ENCODE measurements at places on chromosomes 13 and 19. TPM values are rescaled to one million over a fixed set of nuclear protein-coding genes. Genes with fewer than 3 reads are reported as not detected.
A peak's percentile ranks its signal among the peaks of the same experiment; 100 is the strongest.

GRCh38 chr19:31518216-31519020 lies 169.2 kb upstream of the TSHZ3 start:
- no peak for DNase-seq

DNA sequence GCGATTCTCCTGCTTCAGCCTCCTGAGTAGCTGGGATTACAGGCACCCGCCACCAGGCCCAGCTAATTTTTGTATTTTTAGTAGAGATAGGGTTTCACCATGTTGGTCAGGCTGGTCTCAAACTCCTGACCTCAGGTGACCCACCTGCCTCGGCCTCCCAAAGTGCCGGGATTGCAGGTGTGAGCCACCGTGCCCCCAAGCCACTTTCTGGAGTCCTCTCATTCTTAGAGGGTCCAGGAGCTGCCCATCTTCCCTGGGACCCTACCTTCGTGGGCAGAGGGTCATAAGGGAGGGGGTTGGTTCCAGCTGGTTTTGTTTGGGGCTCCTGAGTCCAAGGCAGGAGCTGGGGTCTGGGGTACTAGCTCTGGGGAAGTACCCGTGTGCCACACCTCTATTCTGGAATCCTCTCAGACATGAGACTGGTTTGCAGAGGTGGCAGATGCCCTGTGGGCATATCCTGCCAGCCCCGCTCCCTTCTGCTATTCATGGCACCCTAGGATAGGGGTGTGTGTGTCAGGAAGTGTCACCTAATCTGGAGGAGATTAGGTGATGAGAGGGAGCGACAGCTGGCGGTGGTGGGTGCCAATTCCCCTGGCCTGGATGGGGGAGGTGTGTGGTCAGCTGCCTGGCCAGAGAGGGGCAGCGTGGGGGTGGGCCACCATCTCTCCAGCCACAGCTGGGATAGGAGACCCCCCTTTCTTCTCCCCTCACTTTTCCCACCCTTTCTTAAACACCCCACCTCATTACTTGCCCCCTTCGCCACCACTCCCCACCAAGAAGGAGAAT lies 2.1 kb downstream of the PRMT1 start:
- peak; percentile 79 for DNase-seq

DNA sequence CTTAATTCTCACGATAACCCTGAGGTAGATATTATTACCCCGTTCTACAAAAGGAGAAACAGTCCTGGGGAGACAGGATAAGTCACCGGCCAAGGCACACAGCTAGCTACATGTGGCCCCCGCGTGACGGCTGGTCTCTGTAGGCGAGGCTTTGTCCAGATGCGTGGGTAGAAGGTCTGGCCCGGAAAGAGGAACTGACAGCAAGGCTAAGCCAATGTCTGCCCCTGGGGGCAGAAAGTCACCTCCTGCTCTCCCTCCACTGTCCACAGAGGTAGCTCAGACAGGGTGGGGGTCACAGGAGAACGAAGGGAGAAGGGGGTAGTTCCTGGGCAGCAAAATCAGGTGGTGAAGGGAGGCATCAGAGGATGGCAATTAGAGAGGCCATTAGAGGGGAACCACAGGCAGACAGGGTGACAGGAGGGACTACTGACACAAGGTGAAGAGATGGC lies 1.8 kb downstream of the APOC4 start:
- DNase-seq, result peak; percentile 14

DNA sequence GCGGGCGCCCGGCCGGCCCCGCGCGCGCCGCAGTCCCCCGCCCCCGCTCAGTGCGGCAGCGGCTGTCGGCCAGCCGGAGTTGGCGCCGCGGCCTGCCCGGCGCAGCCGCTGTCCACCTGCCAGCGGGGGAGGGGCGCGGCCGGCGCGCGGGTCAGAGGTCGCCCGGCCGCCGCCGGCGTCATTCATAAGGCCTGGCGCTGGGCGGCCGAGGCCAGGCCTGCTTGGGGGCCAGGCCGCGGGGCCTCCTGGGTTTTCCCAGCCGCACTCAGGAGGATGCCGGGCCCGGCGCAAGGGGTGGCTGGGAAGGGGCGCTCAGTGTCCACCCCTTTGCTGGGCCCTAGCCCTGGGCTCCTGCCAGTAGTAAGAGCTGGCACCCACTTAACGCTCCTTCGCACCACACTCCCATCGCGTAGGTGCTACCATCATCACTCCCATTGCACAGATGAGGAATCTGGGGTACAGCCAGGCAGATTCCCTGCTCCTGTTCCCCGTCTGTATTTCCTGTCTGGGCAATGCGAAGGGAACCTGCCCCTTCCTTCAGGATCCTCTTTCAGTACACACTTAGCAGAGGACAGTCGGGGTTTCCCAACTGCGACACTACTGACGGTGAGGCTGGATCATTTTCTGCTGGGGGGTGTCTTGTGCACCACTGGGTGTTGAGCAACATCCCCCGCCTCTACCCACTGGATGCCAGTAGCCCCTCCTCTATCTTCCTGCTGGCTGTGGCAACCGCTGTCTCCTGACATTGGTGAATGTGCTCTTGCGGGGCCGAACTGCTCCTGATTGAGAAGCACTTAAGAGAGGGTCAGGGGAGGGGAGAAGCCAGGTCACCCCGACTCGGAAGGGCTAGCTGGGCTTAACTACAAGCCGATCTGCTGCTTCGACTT lies 846 bp upstream of the PRKACA start:
- DNase-seq, result peak; percentile 90

DNA sequence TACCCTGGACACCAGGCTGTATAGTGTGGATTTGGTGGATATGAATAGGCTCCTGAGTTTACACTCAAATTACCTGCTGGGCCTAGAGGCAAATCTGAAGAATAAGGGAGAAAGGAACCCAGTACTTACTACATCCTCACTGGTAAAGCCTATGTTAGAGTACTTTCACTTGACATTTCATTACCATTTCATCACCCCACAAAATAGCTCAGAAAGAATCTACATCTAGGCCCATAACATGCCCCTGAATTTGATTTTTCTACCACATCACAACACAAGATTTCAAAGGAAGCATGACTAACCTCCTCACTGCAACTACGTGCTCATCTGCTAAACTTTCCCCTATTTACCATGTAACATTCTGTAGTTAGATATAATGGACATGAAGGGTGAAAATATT lies 43.3 kb downstream of the VWA8 start:
- no peak for DNase-seq

DNA sequence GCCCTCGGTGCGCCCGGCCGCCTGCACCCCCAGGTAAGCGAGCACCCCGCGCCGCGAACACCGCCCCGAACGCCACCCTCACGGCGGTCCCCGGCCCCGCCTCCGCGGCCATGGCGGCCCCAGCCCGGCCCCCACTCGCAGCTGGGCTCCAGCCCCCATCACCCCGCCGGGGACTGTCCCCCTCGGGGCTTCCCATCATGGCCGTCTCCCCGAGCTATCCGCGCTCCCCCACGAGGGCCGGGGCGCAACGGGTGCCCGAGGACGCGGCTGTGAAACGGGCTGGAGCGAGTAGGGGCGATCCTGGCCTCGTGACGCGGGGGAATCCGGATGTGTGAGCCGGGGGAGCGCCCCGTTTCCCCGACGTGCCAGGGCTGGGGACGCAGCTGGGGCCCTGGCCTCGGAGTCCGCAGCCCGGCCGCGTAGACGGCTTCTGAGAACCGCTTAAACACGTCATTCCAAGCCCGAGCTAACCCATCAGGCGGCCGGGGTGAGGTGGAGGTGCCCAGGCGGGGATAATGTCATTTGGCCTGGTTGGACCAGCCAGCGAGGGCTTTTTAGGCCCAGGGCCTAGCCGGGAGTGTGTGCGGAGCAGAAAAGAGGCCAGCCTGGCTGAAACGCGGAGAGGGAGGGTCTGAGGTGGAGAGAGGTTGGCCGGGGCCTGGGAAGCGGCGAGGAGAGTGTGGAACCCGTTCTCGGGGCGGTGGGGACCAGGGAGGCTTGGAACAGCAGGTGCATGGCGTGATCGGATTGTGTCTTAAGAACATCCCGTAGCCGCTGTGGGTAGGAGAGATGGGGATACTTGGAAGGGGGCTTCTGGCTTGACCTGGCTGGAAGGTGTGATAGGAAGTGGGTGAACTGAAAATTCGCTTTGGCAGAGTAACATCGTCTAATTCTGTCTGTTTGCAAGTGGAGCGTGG lies 550 bp downstream of the CERS4 start:
- no peak for DNase-seq

GRCh38 chr19:4352701-4353121 lies 9.3 kb downstream of the MPND start:
- DNase-seq, result no peak

DNA sequence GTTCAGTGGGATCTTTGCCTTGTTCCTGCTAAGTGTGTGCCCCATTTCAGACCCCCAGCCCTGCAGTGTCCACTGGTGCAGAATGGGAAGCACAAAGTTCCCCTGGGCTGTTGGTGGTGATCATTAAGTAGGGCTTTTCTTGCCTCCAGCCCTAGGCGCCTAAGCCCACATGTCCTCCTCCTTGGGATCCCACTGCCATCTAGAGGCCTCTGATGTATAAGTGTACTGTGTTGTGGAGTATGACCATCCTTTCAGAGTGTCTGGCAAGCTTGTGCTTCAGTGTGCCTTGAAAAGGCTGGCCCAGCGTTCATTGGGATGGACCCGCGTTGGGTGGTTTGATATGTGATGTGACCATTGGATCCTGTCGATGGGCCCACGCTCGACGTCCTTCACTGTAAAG lies 71.2 kb downstream of the WASF3 start:
- DNase-seq, result no peak

GRCh38 chr13:76643596-76643995 lies 242.6 kb downstream of the KCTD12 start:
- DNase-seq, result no peak

GRCh38 chr13:39915418-39915817 lies 260.0 kb downstream of the COG6 start:
- no peak for DNase-seq

DNA sequence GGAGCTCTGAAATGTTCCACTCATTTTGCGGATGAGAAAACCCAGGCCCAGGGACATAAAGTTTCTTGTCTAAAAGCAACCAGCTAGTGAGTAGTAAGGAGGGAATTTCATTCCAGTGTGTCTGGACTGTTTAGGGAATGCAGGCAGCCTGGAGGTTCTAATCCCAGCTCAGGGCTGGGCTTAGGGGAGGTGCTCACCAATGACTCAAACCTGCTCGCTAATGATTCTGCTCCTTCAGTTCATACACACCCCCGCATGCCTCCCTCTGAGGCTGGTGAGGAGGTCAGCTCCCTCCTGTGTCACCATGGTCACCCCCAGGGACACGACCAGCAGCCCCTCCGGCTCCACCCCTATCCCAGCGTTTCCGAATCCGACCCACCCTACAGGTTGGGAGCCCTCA lies 34.6 kb downstream of the CYP4F2 start:
- no peak for DNase-seq

DNA sequence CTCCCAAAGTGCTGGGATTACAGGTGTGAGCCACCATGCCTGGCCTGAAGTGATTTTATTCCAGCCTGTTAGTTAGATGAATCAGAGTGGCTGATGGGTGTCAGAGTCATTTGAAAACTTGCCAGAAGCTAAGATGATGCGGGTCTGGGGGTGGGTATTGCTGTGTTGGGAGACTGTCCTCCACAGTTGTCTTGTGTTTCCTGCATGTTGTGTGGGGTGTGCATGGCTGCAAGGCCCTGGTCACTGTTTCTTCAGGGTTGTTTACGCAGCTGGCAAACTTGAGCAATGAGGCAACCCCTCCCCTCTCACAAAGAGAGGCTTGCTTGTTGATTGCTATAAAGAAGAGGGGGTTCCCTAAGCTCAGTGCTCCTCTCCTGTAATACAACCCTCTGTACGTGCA lies 71.8 kb downstream of the TRPM4 start:
- no peak for DNase-seq

GRCh38 chr19:7729211-7729610 lies 2.7 kb downstream of the CLEC4G start:
- DNase-seq, result no peak

DNA sequence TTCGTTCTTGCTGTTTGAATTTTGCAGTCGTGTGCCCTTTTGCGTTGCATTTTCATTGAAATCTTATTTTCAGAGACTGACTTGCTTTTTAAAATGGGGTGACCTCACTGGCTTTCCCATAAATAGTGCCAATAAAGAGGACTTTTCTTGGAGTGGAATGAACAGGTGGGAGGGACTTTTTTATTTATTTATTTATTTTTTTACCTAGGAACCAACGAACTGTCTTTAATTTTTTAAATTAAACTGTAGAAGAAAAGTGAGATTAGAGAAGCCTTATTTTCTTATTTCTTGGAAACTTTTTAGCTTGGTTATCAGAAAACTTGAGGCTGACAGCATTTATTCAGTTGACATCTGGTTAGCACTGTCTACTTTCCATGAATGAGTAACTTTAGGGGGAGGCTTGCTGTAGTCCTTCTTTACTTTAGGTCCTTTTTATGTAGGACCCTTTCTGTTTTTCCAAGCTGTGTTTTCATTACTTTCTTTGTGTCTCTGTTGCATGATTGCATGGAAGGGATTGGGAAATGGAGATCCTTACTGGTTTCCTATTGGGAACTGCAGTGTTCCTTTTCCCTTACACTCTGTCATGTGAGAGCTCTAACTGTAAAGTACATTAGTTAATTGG lies 1.7 kb downstream of the SLAIN1 start:
- DNase-seq, result no peak

DNA sequence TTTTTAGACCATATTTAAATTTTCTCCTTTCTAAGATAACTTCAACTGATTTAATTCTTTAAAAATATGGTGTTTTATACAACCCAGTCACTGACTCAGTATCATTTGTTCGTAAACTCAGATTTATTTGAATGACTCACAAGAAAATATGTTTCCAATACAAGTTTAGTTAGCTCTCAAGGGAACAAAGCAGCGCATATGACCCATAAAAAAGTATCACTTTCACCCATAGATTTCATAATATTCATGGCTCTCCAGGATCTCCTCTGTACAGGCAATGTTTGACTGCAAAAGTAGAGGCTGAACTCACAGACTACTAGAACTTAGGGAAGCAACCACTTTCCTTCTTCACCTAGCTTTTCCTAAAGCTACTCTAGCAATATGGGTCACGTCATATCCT lies 405.6 kb upstream of the PCDH9 start:
- no peak for DNase-seq

DNA sequence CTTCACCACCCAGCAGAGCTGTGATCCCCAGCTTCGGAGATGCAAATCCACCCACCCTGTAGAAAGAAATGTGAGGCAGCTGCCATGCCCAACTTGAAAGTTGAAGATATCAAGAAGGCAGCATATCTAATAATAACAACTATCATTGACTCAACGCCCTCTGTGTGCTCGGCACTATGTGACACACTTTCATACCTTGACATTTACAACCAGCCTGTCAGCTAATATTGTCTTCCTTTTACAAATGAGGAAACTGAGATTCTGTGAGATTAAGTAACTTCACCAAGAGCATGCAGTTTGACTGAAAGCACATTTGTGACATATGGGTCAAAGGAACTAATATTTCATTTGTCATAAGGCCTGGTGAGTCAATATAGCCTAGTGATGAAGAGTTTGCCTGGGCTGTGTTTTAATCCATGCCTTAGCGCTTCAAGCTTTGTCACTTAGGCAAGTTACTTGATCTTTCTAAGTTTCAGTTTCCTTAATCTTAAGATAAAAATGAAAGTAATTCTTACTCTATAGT lies 137.0 kb downstream of the FLT1 start:
- DNase-seq, result no peak

GRCh38 chr13:29707876-29708543 lies 112.5 kb upstream of the SLC7A1 start:
- no peak for DNase-seq

GRCh38 chr13:66745307-66745706 lies 484.8 kb downstream of the PCDH9 start:
- no peak for DNase-seq

C19orf73 gene
- 11.7 TPM for total RNA-seq

CDX2 gene
- total RNA-seq, result not detected

ZNF563 gene
- 2.6 TPM for total RNA-seq

CD70 gene
- total RNA-seq, result not detected

NOSIP gene
- 62.4 TPM for total RNA-seq

TTC9B gene
- total RNA-seq, result not detected

SSBP4 gene
- total RNA-seq, result 65.2 TPM

CYP4F2 gene
- total RNA-seq, result not detected

TNFSF13B gene
- total RNA-seq, result 2.2 TPM

LILRA6 gene
- total RNA-seq, result 0.19 TPM

DAND5 gene
- not detected for total RNA-seq
